T-helper 1 cell (primary cell): ENCODE measurements at places on chromosomes 7 and 10.

DNA sequence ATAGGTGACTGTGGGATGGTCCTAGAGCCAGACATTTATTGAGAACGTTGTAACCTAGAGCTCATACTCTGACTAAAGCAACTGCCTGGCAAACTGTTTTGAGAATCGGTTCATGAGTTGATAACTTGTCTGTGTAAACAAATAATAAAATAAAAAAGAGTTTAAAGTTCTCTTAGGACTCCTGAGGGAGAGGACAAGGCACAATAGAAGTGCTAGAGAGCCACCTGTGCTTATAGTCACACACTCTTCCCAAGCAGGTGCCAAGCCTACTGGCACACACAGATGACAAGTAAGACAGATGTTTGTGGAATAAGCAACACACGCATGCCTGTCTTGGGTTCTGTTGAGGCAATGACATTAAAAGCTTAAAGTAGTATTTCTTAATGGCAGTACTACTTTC is 7.9 kb downstream of the EDRF1 start:
- no peak for DNase-seq

DNA sequence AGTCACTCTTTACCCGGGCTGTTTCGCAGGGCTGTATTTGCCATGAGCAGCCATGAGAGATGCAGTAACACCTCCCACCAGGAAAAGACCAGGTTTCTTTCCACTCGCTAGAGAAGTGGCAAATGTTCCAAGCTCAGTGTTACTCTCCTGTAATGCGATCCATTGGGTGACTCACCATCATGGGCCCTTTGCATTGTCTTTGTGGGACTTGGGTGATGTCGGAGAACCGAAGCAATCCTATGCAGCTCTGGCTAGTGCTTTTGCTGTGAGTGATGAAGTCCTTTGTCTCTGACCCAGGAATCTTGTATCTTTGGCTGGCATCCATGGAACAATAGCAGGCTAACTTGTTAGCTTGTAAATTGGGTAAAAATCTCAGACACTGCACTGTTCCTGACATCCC is 40.0 kb downstream of the GHRHR start:
- DNase-seq = no peak

DNA sequence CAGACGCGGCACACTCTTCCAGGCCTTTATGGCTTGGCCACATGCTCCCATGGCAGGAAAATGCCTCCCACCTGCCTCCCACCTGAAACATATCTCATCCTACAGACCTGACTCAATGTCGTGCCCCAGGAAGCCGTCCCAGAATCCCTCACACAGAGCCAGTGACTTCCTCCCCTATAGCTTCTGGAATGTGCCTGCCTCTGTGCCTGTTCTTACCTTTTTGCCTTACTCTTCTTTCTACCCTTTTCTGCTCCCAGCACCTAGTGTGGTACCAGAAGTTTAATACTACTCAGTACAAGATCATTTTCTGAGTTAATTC is 123.9 kb upstream of the STK17A start:
- no peak for DNase-seq

DNA sequence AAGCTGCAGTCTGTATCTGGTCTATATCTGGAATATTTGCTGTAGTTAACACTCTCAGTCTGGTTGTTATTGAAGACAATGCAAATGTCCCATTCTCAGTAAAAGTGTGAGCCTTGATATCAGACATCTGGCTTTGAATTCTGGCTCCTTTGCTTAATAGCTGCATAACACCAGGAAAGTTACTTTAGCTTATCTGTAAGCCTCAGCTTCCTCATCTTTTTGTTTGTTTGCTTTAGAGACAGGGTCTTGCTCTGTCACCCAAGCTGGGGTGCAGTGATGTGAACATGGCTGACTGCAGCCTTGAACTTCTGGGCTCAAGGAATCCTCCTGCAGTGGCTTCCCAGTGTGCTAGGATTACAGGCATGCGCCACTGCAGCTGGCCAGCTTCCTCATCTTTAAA is 41.3 kb downstream of the CNNM2 start:
- DNase-seq = no peak

DNA sequence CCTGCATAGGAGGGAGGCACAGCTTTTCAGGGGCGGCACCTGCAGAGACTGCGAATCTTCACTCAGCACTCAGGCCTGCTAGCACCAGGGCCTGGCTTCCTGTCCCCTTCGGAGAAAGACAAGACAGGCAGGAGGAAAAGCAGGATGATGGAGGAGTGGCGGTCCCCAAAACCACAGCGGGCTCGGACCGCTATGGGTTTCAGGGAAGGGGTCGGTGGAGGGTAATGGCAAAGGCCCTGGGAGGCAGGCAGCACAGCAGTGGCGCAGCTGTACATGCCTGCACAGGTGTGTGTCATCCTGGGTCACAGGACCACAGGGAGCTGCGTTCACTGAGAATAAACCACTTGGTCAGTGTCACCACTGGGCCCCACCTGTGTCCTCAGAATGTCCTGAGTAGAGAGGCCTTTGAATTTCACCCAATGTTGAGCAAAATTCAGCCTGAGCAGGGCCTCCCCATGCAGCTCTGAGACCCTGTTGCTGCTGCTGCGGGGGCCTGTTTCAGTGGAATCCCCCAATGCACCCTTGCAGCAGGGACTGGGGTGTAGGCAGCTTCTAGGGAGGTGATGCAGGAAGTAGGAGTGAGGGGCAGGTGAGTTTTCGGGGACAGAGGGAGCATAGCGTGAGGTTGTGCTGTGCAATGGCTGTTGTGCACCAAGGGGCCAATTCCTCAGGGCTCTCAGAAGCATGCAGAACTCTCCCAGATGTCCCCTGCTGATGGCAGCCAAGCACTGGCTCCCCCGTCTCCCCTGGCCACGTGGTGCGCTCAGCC is 90.6 kb upstream of the PPP2R2D start:
- no peak for DNase-seq
